ENCODE measurements at places on chromosomes 2 and 18. TPM values are rescaled to one million over a fixed set of nuclear protein-coding genes. Genes with fewer than 3 reads are reported as not detected.

DNA sequence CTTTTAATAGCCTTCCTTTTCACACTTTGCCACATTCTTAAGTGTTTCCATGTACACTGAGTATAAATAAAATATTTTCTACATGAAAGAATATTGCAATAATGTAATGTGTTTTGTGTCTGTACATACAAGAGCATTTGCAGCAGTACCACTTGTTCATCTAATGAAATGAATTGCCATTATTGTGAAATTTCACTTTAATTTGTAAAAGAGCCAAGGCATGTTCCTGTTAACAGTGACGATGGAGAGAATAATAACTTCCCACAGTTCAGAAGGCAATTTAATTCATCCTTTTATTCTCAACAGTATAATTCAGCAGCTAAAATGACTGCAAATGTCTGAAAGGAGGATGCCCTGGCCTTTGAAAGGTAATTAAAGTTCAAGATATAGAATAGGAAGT lies 853.9 kb downstream of the LRRTM4 start:
- no peak for DNase-seq

Gene TDRD15
- not detected for total RNA-seq

- DNase-seq, result no peak
Measured at GRCh38 chr18:51193621-51194287, 3.7 kb downstream of the MEX3C start.

DNA sequence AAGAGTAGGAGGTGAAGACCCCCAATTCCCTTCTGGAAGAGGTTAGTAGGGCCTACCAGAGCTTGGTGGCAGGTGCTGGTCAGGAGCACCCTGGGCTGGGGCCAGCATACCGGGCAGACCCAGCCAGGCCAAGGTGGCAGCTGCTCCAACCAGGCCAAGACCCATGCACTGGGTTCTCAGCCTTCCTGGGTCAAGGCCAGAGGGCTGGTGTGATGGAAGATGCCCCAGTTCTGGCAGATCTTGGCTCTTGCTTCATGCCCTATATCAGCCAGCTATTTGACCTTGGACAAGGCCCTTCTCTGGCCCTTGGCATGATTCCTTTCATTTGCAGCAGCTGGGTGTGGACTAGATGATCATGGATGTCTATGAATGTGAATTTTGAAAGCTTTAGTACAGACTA lies 57.7 kb downstream of the PRKCE start:
- DNase-seq, result no peak

GRCh38 chr18:70496353-70497294 lies 207.8 kb downstream of the SOCS6 start:
- no peak for DNase-seq

GRCh38 chr2:227864161-227864756 lies 7.2 kb upstream of the DAW1 start:
- no peak for DNase-seq

DNA sequence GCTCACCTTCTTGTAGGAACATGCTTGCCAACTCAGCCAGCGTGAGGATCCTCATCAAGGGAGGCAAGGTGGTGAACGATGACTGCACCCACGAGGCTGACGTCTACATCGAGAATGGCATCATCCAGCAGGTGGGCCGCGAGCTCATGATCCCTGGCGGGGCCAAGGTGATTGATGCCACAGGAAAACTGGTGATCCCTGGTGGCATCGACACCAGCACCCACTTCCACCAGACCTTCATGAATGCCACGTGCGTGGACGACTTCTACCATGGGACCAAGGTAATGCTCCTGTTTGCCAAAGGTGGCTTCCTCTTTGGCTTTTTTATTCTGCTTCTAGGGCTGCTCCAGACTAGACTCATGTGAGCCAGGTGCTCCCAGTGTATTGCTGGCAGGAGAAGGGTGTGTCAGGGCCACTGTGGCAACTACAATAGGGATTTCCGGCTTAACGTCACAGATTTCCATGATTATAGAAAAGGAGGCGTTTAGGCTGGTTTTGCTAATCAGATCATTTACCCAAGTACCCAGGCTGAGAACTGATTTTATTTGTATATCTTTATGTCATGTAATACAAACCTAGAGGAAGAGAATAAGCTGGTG lies 50.6 kb downstream of the DPYSL5 start:
- no peak for DNase-seq

DNA sequence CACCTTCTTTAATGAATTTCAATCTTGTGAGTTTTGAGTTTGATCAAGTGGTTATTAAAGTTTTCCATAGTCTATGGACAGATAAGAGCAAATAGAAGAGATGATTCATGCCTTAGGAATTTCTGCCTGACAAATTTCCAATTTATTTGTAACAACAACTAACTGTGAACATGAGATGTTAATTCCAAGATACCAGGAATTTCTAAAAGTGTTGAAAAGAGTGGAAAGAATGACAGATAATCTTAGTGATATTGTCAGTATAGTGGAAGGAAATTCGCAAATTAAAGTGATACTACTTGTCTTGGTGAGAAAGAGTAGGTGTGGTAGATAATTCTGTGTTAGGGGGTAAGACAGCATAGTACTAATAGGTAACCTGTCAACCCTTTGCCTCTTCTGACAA lies 82.4 kb downstream of the AGPS start:
- DNase-seq, result no peak

Gene SNED1
- 55.5 TPM for total RNA-seq

- DNase-seq, result no peak
Measured at GRCh38 chr2:240876475-240877251, 8.0 kb downstream of the AGXT start.

DNA sequence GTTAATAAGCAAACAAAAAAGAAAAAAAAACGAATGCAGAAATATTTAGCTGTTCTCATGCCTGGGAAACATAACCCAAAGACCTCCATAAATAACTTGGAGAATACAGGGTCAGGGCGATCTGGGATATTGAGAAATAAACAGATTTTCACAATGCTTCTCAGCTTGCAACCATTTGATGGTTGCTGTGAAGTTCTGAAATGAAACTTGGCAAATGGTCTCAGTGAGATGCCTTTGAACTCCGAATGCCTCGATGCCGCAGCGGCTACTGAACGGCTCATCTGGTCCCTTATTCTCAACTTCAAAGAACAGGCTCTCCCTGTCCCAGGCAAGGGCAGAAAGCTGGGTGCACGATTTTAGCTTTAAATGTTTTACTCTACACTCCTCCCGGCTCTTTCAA lies 78.1 kb downstream of the ZNF516 start:
- no peak for DNase-seq

- DNase-seq, result no peak
Measured at GRCh38 chr2:218393750-218394290, 5.8 kb upstream of the CTDSP1 start.

- DNase-seq, result no peak
Measured at GRCh38 chr2:214376618-214377285, 34.1 kb upstream of the VWC2L start.

Measured in vagina (tissue), 2 donors.